ENCODE measurements at places on chromosomes 6 and 20. TPM values are rescaled to one million over a fixed set of nuclear protein-coding genes. Genes with fewer than 3 reads are reported as not detected.

The GPR6 gene
- total RNA-seq = not detected

The HCRTR2 gene
- not detected for total RNA-seq

The DSP gene
- total RNA-seq = not detected

- peak overlapping the region; percentile 64 for H3K27ac ChIP-seq
- peaks cover 13% of the 10 kb centered on the region for H3K4me1 ChIP-seq
- H3K36me3 ChIP-seq = peaks cover 6% of the 10 kb centered on the region
- H3K27me3 ChIP-seq = no peaks in the 10 kb centered on the region
- DNase-seq = peak; percentile 41
Observed at GRCh38 chr6:31158863-31159855, 770 bp downstream of the TCF19 start.

- no peaks in the 10 kb centered on the region for H3K36me3 ChIP-seq
- H3K27me3 ChIP-seq = no peaks in the 10 kb centered on the region
- no peaks in the 10 kb centered on the region for H3K4me1 ChIP-seq
- no peak for DNase-seq
Observed at GRCh38 chr6:170223718-170224693, 66.9 kb downstream of the DLL1 start.

- H3K36me3 ChIP-seq = no peaks in the 10 kb centered on the region
- H3K4me1 ChIP-seq = no peaks in the 10 kb centered on the region
- no peak overlapping the region for H3K4me3 ChIP-seq
- no peak for DNase-seq
- H3K27ac ChIP-seq = no peak overlapping the region
Observed at GRCh38 chr6:122048570-122048969, 350.9 kb upstream of the HSF2 start.

DNA sequence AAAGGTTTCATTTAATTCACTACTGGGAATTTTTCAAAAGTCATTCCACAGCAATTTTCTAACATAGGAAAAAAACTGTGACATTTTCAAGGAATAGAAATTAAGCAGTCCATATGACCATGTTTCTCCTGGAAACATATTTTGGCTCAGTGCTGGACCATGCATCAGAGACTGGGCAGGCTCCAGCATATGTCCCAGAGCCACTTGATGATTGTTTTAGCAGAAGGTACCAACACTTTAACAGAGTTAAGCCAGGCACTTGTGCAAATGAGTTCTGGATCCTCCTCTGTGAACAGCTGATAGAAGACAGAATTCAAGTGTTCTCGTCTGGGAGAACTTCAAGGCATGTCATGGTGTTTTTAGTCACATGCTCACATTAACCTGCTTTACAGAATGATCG lies 516.3 kb downstream of the COL12A1 start:
- no peaks in the 10 kb centered on the region for H3K4me1 ChIP-seq
- no peak overlapping the region for H3K4me3 ChIP-seq
- no peak for DNase-seq
- H3K27me3 ChIP-seq = no peaks in the 10 kb centered on the region
- H3K27ac ChIP-seq = no peak overlapping the region

The NR2E1 gene
- not detected for total RNA-seq

DNA sequence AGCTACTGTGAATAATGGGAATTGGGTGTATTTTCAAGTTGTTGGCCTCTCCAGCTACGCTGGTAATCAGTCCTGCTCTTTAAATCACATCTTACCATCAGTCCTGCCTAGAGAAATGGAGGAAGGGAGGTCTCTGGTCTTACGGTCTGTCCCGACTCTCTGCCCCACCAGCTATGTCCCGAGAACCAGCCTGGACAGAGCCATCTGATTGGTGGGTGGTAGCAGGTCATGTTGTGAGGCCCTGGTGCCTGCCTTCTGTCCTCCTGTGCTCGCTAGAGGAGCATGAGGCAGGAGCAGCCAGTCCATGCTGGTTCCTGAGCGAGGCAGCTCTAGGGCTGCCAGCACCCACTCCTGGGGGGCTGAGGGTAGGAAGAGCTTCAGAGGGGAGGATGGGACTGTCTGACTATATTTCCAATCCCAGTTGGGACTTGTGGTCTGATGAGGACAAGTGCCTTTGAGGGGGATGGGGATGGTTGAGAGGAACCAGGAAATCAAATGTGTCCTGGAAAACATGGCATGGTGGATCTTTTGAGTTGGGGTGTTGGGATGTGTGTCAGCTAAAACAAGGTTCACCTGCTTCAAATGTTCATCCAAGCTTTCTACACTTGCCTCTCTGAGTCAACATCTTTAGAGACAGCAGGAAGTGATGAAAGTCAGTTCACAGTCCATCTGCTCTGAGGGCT lies 33.0 kb downstream of the SYNJ2 start:
- H3K4me1 ChIP-seq = peaks cover 3% of the 10 kb centered on the region
- no peak overlapping the region for H3K27ac ChIP-seq
- H3K27me3 ChIP-seq = no peaks in the 10 kb centered on the region
- no peak overlapping the region for H3K4me3 ChIP-seq
- peaks cover 13% of the 10 kb centered on the region for H3K36me3 ChIP-seq

GRCh38 chr20:33568378-33568777 lies 78.5 kb downstream of the CBFA2T2 start:
- peaks cover 19% of the 10 kb centered on the region for H3K4me1 ChIP-seq
- H3K27ac ChIP-seq = no peak overlapping the region
- H3K27me3 ChIP-seq = no peaks in the 10 kb centered on the region
- H3K36me3 ChIP-seq = peaks cover 2% of the 10 kb centered on the region
- DNase-seq = peak; percentile 29
- no peak overlapping the region for H3K4me3 ChIP-seq

GRCh38 chr6:35014786-35015185 lies 125.7 kb downstream of the ANKS1A start:
- peaks cover 2% of the 10 kb centered on the region for H3K36me3 ChIP-seq
- no peak for DNase-seq
- H3K4me1 ChIP-seq = no peaks in the 10 kb centered on the region
- H3K27ac ChIP-seq = no peak overlapping the region

DNA sequence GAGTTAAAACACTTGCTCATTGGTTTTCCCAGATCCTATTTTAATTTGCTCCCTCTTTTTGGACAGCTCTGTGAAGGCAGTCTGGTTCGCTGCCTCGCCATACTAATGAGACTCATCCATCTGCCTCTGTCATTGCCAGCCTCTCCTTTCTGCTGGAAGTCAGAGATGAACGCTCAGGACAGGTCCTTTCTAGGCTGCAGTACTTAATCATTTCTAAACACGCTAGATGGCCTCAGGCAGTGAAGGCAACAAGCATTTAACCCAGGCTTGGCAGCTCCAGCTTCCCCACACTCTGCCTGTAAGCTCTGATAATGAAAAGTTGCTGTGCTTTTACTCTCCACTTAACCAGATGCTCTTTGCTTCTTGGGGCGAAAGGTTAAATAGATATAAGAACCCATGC lies 286.7 kb upstream of the POU3F2 start:
- H3K27me3 ChIP-seq = peaks cover 2% of the 10 kb centered on the region
- H3K4me3 ChIP-seq = no peak overlapping the region
- no peak for DNase-seq

The PXDC1 gene
- 18.9 TPM for total RNA-seq

The RNF39 gene
- total RNA-seq = not detected

The PRKN gene
- 6.2 TPM for total RNA-seq

The DNMT3B gene
- total RNA-seq = 0.36 TPM

- no peaks in the 10 kb centered on the region for H3K36me3 ChIP-seq
- no peak for DNase-seq
- H3K4me3 ChIP-seq = no peak overlapping the region
- H3K27ac ChIP-seq = no peak overlapping the region
Observed at GRCh38 chr6:114010540-114010939, 39.6 kb upstream of the HDAC2 start.

DNA sequence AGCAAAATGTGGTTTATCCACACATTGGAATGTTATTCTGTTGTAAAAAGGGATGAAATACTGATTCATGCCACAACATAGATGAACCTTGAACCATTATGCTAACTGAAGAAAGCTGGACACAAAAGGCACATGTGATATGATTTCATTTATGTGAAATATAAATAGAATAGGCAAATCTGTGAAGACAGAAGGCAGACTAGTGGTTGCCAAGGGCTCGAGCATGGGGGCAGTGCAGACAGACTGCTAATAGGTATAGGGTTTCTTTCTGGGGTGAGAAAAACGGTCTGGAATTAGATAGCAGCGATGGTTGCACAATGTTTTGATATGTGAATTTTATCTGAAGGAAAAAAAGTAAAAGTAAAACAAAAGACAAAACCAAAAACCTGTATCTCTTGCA lies 54.6 kb upstream of the FNDC1 start:
- peaks cover 94% of the 10 kb centered on the region for H3K4me1 ChIP-seq
- no peak for DNase-seq
- no peaks in the 10 kb centered on the region for H3K36me3 ChIP-seq
- H3K27ac ChIP-seq = peak overlapping the region; percentile 99
- no peak overlapping the region for H3K4me3 ChIP-seq

GRCh38 chr6:16136621-16137450 lies 8.0 kb downstream of the MYLIP start:
- peaks cover 43% of the 10 kb centered on the region for H3K4me1 ChIP-seq
- H3K36me3 ChIP-seq = no peaks in the 10 kb centered on the region
- H3K27ac ChIP-seq = no peak overlapping the region
- no peak overlapping the region for H3K4me3 ChIP-seq
- H3K27me3 ChIP-seq = no peaks in the 10 kb centered on the region

DNA sequence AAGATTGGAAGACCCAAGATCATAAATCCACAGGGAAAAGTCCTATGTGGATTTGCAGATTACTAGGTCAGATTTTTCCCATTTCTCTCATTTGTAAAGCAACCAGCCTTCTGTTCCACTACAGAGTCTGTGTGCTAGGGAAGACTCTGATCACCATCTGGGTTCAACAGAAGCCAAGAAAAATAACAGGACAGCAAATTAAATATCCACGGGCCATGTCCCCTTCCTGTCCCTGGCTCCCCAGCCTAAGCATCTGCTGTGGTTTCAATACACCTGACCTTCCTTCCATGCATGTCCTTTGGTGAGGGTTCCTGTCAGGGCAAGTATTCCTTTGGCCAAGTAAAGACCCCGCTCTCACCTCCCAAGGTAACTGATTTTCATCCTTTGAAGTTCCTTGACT lies 558.8 kb downstream of the KIF16B start:
- DNase-seq = no peak
- no peaks in the 10 kb centered on the region for H3K4me1 ChIP-seq
- no peak overlapping the region for H3K4me3 ChIP-seq
- H3K36me3 ChIP-seq = no peaks in the 10 kb centered on the region

The MRPS26 gene
- total RNA-seq = 35.9 TPM

The TSPYL4 gene
- 20.6 TPM for total RNA-seq

The RGS17 gene
- total RNA-seq = not detected

- peaks cover 3% of the 10 kb centered on the region for H3K27me3 ChIP-seq
- H3K27ac ChIP-seq = no peak overlapping the region
- no peak overlapping the region for H3K4me3 ChIP-seq
- peaks cover 12% of the 10 kb centered on the region for H3K4me1 ChIP-seq
- H3K36me3 ChIP-seq = no peaks in the 10 kb centered on the region
Observed at GRCh38 chr20:1758765-1759164, 101.2 kb upstream of the SIRPG start.

DNA sequence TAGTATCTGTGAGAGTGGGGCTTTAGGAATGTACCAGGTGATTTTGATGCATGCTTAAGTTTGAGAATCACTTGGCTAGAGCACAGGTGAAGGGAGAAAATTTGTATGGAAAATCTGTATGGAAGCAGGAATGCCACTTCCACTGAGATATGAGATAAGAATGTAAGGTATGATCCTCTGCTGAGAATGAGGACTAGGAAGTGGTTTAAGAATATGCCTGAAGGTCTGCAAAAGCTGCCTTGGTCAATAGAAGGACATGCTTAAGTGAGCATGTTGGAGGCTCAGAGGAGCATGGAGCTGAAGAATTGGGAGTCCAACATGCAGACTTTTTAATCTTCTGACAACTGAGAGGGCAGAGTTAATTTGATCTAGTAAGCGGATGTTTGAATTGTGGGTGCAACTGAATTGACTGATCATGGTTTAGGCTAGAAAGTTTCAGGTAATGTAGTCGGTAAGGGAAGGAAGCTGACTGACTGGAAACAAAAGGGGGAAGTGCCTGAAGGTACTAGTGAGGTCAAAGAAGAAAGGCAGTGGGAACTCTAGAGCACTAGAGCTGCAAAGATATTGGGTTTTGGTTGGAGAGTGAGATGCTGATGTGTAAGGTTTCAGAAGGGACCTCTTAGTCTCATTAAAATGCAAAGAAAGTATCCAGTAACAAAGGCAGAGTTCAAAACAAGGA lies 28.6 kb upstream of the NOTCH4 start:
- no peaks in the 10 kb centered on the region for H3K36me3 ChIP-seq
- H3K4me3 ChIP-seq = no peak overlapping the region
- no peak overlapping the region for H3K27ac ChIP-seq
- DNase-seq = peak; percentile 58
- H3K27me3 ChIP-seq = no peaks in the 10 kb centered on the region
- H3K4me1 ChIP-seq = peaks cover 29% of the 10 kb centered on the region

DNA sequence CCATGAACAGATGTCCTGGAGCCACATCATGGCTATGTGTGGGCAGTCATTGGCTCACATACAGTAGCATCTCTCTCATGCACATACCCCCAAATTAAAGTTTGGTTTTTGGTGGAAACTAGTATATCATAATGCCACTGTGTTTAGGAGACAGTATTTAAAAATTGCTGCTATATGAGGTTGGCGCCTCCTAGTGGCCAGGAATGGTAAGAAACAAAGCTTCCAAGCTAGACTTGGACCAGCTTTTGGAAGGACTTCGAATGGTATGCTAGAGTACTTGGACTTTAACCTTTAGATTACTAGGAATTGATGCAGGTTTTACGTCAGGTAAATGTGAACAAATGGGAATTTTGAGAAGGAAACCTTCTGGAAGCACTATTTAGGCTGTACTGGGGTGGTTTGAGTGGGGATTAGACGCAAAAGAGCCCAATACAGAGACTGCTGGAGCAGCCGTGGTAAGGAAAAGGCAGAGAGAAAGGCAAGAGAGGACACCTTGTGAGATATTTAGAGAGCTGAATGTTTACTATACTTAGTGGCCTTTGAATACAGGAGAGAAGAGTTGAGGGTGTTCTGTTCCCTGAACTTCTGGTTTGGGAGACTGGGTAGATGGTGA lies 23.8 kb downstream of the PRSS35 start:
- H3K27ac ChIP-seq = no peak overlapping the region
- no peaks in the 10 kb centered on the region for H3K36me3 ChIP-seq
- H3K4me1 ChIP-seq = no peaks in the 10 kb centered on the region
- DNase-seq = peak; percentile 47
- no peak overlapping the region for H3K4me3 ChIP-seq

DNA sequence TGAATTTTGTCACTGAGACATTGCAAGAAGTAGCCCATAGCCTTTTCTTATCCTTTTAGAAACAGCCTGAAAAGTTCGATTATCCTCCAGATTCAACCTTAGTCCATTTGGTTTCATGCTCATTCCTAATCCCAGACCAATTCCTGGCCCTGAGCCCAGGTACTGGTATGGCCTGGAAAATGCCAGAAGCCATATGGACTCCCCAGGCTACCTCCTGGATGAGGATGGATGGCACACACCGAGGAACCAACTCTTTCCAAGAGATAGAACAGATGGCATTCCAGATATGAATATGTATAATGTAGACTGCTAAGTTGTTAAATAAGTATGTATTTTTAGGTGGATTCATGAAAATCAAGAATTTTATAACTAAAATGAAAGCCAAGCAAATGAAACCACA lies 51.6 kb upstream of the SNAP25 start:
- H3K27ac ChIP-seq = no peak overlapping the region
- no peaks in the 10 kb centered on the region for H3K36me3 ChIP-seq
- no peak overlapping the region for H3K4me3 ChIP-seq
- peaks cover 13% of the 10 kb centered on the region for H3K27me3 ChIP-seq

GRCh38 chr6:56581296-56581925 lies 61.3 kb downstream of the DST start:
- no peaks in the 10 kb centered on the region for H3K36me3 ChIP-seq
- no peaks in the 10 kb centered on the region for H3K4me1 ChIP-seq
- no peak overlapping the region for H3K4me3 ChIP-seq
- H3K27me3 ChIP-seq = no peaks in the 10 kb centered on the region
- H3K27ac ChIP-seq = no peak overlapping the region

The PROKR2 gene
- total RNA-seq = not detected

The MOG gene
- not detected for total RNA-seq
